Fibroblast of gingiva (primary cell): ENCODE measurements at places on chromosomes 7 and 10.

DNA sequence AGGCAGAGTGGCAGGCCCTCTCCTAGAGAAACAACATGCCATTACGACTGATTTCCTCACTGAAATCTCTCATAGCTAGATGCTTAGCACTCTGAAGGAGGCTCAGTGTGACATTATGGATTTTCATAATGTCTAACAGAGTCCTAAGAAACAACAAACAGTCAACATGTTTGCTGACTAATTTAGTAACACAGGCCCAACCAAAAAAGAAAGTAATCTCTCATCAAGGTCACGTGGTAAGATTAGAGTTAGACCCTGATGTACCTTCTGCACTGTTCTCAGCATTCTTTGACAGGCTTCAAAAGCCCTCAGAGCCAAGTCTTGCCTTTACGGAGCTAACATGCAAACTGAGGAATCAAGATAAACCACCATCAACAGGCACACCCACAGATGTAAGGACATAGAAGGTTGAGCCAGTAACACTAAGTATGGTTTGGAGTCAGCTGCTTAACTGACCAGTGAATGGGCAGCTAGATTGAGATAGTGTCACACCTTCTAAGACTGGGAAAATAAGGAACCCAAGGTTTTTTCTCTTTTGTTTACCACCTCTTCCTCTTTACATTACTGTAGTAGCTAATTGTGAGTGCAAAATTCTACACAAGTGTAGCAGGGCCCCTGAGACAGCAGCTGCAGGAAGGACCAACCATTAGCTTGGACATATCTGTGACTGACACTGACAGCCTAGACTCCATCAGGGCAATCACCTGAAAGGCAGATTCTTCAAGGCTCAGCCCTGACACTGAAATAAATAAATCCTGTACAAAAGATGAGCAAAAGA is 15.3 kb upstream of the KCNIP2 start:
- DNase-seq = no peak

- no peak for DNase-seq
Measured at GRCh38 chr7:371779-372545, 82.0 kb downstream of the FOXL3 start.

DNA sequence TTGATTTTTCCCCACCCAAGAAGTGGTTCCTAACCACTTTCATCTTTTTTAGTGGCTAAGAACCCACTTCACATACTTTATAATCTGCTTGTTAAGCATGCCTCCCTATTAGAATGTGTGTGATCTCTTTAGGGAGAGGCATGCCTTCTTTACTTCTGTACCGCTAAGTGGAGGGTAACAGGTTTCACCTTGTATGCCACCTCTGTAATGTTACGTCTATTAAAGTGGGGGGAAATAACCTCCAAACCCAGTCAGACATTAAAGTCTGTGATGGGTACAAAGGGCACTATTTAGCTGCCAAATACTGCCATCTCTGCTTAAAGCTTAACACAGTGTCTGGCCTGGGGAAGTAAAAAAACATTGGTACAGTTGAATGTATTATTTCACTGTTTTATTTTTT is 51.9 kb downstream of the EPC1 start:
- no peak for DNase-seq

GRCh38 chr10:4384245-4384644 is 441.8 kb upstream of the AKR1E2 start:
- peak; percentile 72 for DNase-seq

GRCh38 chr7:39259391-39260003 is 281.8 kb downstream of the POU6F2 start:
- no peak for DNase-seq

- no peak for DNase-seq
Measured at GRCh38 chr7:34900891-34901513, 136.3 kb downstream of the DPY19L1 start.

DNA sequence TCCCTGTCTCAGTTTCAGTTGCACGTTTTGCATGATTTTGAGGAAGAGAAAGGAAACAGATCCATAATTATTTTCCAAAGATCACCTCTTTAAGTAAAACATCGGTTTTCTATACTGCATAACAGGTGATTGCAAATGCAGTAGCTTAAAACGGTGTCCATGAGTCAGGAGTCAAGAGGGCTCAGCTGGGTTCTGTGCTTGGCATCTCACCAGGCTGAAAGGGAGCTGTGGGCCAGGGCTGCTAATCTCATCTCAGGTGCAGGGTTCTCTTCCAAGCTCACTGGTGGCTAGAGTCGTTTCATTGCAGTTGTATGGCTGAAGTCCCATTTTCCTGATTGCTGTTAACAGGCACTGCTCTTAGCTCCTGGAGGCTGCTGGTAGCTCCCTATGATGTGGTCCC is 57.0 kb upstream of the PRKCQ start:
- no peak for DNase-seq
